ENCODE measurements at places on chromosomes 2 and 18. TPM values are rescaled to one million over a fixed set of nuclear protein-coding genes. Genes with fewer than 3 reads are reported as not detected.

CLEC4F gene
- polyA plus RNA-seq: 0.51 TPM

COPS7B gene
- 17.5 TPM for polyA plus RNA-seq

TTC32 gene
- 13.4 TPM for polyA plus RNA-seq

LHCGR gene
- 1.1 TPM for polyA plus RNA-seq

CREG2 gene
- 0.44 TPM for polyA plus RNA-seq

PRSS56 gene
- not detected for polyA plus RNA-seq

DLX2 gene
- not detected for polyA plus RNA-seq

RESP18 gene
- polyA plus RNA-seq: not detected

SLC4A3 gene
- 2.5 TPM for polyA plus RNA-seq

NTSR2 gene
- not detected for polyA plus RNA-seq

EMILIN2 gene
- polyA plus RNA-seq: 1.3 TPM

ZAP70 gene
- 5.0 TPM for polyA plus RNA-seq

LRRTM1 gene
- polyA plus RNA-seq: 0.16 TPM

BMP10 gene
- polyA plus RNA-seq: not detected

MYOM1 gene
- 1.7 TPM for polyA plus RNA-seq

CAPG gene
- 297 TPM for polyA plus RNA-seq

CNGA3 gene
- 0.02 TPM for polyA plus RNA-seq

VWA3B gene
- 0.01 TPM for polyA plus RNA-seq

RGPD3 gene
- 0.12 TPM for polyA plus RNA-seq

AQP12B gene
- not detected for polyA plus RNA-seq

MEP1B gene
- polyA plus RNA-seq: not detected

SOWAHC gene
- polyA plus RNA-seq: 28.7 TPM

DYSF gene
- 1.8 TPM for polyA plus RNA-seq

All from esophagus (tissue), 2 donors.